ENCODE measurements at places on chromosomes 12 and 14.

DNA sequence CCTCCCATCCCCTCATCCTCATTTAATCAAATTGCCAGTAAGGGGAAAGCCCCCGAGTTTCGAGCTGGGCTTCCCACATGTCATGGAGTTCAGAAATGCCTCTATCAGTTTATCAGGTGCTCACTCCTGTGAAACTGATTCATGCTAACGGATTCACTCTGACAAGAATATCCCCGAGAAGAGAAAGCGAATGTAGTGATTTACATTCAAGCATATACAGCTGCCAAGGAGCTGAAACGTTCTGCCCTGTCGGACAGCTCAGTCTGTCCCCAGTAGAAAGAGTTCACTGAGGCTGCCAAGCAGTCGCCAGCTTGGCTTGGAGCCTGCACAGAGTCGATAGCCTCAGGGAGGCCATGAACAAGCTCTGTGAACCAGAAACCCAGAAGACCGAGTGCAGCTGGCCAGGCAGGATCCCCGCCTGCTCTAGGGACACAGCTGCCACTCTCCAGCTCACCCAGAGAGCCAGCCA, 88.4 kb downstream of the TMCC3 start:
- DNase-seq = peak; percentile 51

- DNase-seq = no peak
Observed at GRCh38 chr12:130131025-130131424, 31.2 kb upstream of the FZD10 start.

DNA sequence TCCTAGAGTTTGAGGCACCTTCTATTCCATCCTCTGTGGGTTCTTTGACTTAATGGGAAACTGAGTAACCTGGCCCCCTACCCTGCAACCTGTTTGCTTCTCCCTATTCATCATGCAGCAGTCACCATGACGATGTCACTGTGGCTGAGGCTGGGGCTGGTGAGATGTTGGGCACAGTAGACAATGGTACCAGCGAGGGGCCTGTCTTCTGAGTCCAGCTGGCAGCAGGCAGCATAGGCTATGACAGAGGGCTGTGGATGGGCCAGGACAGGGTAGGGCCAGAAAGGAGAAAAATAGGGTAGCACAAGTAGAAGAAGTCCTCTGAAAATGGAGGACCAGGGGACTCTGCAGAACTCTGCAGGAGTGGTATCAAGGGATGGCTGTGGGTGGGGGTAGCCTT, 2.0 kb downstream of the CIROP start:
- DNase-seq = no peak

DNA sequence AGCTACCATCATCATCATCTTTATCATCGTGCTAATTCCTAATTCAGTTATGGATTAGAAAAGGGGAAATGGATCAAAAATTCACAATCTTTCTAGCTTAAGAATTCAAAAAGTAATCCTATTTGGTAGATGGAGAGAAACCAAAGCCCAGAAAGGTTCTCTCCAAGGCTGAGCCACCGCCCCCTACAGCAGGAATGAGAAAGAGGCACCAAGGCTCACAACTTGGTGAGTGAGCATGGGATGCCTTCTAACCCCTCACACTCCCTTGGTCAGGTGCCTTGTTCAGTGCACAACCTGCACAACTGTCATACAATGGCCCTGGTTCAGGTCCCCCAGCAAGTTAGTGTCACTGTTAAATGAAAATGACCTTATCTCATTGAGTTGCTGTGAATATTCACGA, 171.5 kb downstream of the ANO2 start:
- no peak for DNase-seq

DNA sequence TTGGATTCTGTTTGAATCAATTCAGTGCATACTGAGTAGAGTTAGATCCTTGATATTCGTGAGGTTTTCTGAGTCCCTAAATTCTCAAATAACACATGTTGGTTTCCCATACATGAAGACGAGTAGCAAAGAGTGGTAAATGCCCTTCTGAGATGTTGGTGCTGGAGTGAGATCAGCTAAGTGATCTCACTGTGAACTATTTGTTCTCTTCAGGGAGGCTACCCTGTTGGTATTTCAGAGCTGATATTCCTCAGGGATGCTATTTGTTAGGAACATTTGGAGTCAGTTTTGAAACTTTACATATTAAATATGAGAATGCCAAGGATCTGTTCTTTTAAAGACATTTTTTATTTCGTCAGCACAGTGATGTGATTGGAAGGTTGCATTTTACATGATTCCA, 54.7 kb downstream of the SUSD6 start:
- no peak for DNase-seq
